Ecto neural progenitor cell (in vitro differentiated cells): ENCODE measurements at places on chromosomes 6 and 20.

GRCh38 chr20:57371363-57371762, 19.8 kb upstream of the RBM38 start:
- DNase-seq = no peak

GRCh38 chr6:40778918-40779317, 191.8 kb upstream of the LRFN2 start:
- DNase-seq = no peak

DNA sequence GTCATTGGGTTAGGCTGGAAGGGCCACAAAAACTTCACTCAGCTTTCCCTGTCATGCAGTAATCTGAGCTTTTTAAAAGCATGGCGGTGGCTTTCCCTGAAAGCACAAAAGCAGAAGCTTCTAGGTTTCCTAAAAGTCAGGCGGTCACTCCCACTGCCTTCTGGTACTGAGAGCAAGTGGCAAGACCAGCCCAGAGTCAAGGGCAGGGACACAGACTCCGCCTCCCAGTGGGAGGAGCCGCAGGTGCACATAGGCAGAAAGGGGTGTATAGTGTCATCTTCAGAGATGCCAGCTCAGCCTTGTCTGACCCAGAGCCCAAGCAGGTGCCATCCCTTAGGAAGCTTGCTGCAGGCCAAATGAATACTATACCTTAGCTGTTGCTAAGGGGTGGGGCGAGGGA, 18.0 kb upstream of the PACSIN1 start:
- DNase-seq = no peak

- DNase-seq = no peak
Measured at GRCh38 chr6:149128489-149129145, 188.9 kb upstream of the TAB2 start.

DNA sequence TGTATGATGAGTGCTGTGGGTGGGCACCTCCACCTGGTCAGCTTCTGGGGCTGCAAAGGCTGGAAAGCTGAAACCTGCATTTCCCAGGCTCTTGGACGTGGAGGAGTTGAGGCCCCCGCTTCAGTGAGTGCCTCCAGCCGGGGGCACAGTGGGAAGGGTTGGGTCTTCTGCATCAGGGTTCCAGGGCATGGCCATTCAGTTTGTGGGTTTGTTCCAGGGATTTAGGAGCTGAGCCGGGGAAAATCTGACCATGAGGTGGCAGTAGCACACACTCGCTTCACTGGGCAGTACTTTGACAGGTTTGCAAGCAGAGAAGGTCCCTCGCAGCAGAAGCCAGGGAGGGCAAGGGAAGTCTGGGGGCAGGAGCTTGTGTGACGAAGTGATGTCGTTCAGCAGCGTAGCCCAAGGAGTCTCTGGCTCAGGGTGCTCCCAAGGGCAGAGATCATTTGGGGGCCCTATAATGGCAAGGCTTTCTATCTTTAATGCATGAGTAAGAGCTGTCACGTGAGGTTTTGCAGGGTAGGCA, 69.5 kb upstream of the SULF2 start:
- peak; percentile 60 for DNase-seq

- peak; percentile 88 for DNase-seq
Measured at GRCh38 chr6:35489995-35490791, 6.7 kb downstream of the TEAD3 start.

GRCh38 chr6:170100046-170100445, 190.8 kb downstream of the DLL1 start:
- DNase-seq = peak; percentile 29

GRCh38 chr20:53828682-53829254, 235.1 kb upstream of the ZNF217 start:
- no peak for DNase-seq

- no peak for DNase-seq
Measured at GRCh38 chr20:15759594-15759993, 813.7 kb downstream of the KIF16B start.

- no peak for DNase-seq
Measured at GRCh38 chr6:37657112-37657886, 40.4 kb downstream of the MDGA1 start.

- DNase-seq = no peak
Measured at GRCh38 chr6:52077180-52077884, 10.1 kb downstream of the PKHD1 start.

DNA sequence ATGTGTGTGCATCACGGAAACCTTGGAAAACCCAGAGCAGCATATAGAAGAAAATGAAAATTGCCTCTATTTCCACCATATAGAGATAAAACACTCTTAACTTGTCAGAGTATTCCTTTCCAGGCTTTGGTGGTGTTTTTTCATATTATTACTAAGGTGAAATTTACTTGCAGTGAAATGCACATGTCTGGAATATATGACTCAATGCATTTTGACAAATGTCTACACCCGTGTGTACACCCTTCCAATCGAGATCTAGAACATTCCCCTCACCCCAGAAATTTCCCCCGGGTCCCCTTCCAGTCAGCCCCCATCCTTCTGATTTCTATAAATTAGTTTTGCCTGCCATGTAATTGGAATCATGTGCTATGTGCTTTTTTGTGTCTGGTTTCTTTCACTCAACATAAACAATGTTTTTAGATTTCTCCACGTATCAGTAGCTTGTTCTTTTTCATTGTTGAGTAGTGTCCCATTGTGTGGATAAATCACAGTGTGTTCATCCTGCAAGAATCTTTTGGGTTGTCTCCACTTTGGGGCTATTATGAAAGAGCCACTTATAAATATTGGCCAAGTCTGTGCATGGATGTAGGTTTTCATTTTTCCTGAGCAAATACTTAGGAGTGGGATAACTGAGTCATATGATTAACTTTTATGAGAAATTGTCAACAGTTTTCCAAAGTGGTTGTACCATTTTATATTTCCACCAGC, 19.9 kb upstream of the PREX1 start:
- no peak for DNase-seq

DNA sequence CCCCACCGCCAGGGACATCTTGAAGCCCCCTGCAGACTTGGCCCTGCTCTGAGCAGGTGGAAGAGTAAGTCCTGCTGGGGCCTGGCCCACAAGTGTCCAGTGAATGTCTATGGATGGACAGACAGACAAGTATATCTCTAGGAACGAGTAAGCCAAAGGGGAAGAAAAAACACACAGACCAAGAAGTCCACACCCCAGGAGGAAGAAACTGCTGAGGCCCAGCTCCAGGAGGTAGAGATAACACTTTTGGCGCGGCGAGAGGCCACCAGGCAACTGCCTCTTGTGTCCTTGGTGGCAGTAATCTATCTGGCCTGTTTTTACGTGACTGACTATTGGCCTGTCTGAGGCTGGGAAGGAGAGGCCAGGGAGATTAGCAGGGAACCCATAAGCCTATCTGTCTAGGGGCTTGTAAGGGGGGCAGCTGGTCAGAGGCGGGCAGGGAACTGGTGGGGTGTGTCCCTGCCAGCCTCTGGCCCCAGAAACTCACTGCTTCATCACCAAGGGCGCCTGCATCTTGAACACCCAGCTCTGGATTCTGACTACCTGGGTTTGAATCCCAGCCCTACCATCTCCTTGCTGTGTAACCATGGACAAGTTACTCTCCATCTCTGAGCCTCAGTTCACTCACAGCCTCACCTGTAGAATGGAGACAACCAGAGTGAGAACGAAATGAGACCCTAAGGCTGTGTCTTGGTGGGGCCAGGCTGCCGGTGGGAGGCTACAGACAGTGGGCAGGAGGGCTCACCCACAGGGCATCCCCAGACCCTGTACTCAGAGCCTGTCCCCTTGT, 31.3 kb downstream of the C20orf203 start:
- DNase-seq = no peak

DNA sequence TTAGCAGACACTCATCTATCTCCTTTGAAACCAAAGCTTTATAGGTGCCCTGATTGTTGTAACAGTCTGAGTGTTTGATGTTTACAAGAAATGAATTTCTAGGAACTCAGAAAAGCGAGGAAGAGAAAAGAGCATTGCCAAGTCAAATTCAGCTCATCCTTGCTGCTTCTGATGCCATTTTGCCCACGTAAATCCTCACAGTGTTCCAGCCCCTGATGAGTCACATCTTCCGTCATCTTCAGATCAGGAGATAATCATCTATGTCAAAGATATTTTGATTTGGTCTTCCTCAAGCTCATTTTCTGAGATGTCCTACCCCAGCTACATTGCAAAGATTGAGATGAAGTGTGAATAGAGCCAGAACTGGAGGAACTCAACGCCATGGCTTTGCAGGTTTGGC, 426.2 kb downstream of the BMP2 start:
- DNase-seq = no peak

DNA sequence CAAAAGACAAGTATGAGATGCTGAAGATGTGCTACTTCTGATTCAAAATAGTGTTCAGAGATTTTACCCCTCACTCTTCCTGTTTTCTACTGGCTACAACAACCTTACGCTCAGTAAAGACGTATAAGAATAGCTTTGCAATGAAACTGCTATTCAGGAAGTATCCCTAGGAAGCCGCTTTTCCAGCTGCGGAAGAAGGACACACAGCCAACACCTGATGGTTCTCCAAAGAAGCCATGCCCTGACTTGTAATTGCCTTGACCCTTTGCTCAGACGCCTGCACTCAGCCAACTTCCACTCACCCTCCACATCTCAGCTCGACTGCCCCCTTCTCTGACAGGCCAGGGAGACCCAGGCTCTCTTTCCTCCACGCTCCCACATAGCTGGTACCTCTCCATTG, 111.6 kb downstream of the DTNBP1 start:
- no peak for DNase-seq

DNA sequence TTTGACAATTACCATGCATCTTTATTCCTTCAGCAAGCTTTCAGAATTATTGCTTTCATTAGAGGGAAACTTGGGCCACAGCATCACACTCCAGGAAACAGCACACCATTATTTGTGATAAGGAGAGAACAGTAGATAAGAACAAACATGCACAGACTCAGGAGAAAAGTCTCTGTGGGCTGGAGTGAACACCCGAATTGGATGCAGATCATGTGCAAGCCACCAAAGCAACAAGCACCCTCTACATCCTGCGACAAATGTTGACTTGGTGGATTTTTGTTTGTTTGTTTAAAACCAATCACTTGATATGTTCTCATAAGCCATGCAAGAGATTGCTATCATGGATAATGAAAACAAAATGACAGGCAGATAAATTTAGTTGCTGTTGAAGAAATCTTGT, 67.7 kb upstream of the ZFP64 start:
- DNase-seq = no peak

- DNase-seq = no peak
Measured at GRCh38 chr6:34393966-34394305, 1.5 kb upstream of the NUDT3 start.

DNA sequence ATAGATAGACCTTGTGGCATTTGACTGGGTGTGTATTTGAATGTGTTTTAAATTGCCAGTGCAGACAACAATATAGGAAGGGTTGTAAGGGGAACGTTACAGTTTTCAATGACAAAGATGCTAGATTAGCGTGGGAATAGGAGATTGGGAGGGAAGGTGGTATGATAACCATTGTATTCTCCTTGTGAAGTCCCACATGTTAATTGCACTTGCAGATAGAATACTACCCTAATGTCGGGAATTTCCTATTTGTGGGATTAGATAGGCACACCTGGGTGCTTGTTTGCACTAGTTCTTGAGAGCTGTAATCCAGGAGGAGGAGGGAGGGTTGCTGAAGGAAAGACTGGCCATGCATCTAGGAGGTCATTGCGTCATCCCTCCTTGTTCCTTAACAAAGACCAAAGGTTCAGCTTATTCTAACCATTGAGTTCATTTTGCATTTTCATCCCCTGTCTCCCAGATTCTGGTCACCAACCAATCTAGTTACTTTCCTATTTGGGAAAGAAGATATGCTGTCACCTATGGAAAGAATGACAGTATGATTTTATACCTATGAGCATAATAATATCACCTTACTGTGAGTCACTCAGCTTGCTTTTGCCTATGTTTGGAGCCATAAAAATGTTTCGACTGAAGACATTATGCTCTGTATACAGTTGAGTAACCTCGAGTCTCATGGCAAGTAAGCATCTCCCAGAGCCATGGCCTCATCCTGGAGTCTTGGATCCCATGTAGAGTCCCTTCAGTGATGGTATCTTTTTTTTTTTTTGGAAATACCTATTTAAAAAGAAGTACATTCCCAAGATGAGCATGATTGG, 201.5 kb downstream of the DTNBP1 start:
- DNase-seq = no peak

DNA sequence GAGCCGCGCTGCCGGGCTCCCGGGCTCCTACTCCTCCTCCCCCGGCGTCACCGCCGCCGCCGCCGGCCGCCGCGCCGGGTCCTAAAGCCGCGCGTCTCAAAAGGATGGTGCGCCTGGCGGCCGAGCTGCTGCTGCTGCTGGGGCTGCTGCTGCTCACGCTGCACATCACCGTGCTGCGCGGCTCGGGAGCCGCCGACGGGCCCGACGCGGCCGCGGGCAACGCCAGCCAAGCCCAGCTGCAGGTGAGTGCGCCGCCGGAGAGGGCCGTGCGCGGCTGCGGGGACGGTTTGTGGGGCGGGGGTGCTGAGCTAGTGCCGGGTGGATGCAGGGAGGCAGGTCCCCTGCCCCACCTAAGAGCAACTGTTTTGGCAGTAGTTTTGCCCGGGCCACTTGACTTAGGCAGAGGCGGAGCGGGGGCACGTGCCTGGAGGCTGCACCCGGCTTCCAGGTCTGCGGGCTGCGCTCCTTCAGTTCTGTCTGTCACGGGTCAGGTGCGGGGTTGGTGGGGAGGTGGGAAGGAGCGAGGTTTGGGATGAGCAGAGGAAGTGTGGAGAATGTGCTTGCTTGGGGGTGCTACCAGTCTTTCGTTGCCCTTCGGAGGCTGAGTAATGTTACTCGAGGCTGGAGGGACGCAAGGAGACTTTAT, 722 bp downstream of the ISM1 start:
- peak; percentile 84 for DNase-seq

DNA sequence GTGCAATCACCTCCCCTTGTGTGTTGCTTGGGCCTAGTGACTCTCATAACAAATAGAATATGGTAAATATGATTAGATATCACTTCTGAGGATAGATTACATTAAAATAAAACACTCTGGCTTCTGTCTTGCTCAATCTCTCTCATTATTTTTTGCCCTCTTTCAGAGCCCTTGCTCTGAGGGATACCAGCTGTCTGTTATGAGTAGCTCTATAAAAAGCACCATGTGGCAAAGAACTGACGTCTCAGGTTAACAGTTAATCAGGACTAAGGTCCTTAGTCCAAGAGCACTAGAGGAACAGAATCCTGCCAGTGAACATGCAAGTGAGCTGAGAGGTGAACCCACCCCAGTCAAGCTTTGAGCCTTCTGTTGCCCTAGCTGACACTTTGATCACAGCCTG, 402.2 kb upstream of the HTR1E start:
- no peak for DNase-seq

DNA sequence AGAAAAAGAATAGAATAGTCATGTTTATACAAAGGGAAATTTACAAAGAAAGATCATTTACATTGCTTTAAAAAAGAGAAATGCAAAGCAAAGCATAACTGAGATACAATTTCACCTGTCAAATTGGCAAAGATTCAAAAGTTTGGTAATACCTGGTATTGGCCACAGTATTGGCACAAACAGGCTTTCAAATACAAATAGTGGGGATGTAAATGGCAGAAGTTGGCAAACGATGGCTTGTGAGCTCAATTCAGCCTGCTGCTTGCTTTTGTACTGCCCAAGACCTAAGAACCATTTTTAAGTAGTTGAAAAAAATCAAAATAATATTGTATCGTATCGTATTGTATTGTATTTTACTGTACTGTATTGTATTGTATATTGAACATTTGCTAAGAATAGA, 194.5 kb upstream of the JAG1 start:
- DNase-seq = no peak
